ENCODE measurements at places on chromosomes 13 and 19. TPM values are rescaled to one million over a fixed set of nuclear protein-coding genes. Genes with fewer than 3 reads are reported as not detected.

GRCh38 chr13:24407844-24408243 is 98.5 kb downstream of the C1QTNF9 start:
- no peak for DNase-seq

DNA sequence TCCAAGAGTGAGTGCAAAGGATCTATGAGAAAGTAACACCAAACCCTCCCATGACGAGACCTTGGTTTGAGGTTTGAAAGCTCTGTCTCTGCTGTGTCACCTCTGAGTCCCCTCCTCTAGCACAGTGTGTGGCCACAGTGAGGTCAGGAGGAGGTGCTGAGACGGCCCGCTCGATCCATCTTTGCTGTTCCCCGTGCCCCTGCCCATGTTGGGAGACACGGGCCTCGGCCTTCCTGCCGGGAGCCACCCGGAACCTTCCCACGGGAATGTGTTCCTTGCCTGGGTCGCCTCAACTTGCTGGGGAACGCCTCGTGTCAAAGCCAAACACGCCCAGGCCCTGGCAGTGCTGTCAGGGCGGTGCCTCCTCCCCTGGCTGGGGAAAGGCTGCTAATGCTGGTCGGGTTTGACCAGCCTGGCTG is 10.1 kb downstream of the NANOS3 start:
- DNase-seq = no peak

DNA sequence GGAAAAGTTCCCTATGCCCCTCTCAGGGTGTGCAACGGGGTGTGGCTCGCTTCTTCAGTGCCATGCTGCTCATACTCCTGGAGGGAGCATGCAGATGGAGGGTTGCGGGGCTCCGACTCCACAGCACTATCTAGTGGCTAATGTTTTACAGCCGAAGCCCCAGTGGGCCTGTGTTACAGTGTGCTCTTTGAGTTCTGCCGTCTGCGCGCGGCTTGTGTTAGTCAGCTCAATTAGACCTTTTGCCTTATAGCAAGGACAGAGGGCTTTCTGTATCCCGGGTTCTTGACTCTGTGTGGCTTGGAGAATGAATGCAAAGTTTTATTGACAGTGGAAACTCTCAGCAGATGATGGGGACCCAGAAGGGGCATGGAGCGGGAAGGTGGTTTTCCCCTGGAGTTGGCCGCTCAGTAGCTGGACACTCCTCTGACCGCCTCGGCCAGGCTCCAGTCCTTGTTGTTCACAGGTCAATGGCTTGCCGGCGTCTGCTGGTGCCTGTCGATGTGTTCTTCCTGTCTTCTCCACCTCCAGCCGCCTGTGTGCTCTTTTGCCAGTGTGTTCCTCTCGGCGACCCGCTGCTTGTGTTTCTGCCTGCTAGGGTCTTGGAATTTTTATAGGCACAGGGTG is 383.4 kb downstream of the LMO7 start:
- no peak for DNase-seq

DNA sequence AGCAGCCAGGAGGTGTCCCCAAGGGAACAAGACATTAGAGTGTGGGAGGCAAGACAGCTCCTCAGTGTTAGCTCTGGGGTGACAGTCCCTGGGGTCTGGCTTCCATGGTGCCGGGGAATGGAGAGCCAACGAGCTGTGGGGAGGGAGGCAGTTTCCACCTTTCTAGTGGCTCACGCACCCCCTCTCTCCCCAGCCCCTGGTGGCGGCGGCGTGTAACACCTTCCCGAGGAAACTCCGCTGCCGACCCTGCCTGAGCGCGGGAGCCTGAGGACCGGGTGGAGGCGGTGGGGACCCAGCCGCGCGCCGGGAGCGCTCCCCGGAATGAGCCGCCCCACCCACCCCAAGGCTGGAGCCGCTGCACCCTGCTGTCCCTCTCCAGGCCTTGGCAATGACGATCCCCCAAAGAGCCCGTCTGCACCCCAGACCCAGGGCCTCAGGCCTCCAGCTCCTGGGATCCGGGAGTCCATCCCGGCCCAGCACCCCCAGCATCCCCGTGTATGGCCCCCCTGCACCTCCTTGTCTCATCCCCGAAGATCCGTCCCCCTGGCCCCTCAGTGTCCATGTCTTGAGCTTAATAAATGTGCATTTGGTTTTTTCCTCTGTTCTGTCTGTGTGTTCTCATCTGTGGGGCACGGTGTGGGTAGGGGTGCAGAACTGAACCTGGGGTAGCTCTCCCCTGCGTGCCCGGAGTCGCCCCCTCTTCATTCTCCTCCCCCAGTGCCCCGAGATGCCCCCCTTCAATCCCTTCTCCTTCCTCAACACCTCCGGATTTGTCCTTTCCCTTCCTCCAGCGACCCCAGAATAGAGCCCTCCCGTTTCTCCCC is 622 bp upstream of the FXYD5 start:
- no peak for DNase-seq

DNA sequence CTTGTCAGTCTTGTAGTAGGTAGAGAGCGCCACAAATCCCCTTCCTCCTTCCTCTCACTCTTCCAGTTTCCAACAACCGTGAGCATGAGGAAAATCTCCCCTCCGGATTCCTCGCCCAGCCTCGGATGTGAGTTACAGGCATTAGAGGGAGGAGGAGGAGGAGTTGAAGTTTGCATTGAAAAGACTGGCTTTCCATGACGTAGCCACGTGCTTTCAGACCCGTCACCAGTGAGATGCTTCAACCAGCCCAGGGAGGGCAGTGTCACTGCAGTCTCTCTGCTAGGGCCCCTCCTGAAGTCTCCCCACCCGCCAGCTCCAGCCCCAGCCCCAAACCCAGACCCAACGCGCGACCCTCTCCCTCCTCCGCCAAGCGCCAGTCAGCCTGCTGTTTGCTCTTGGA is 442 bp upstream of the FGF14 start:
- peak; percentile 14 for DNase-seq

DNA sequence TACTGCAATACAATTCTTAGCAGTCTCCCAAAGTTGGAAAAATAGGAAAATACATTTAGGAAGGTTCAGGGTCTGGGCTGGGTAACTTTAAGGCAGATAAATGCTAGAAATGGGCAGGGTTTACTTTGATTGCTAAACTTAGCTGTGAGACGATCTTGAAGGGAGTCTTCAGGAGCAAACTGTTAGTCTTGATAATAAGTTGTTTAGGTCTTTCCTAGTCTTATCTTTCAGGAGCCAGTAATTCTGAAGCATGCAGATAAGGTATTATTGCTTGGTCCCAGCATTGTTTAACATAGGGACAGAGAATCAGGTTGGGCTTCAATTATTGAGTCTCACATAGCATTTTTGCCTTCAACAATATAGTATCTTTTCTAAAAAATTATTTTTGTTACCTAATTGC is 262.4 kb upstream of the MIR17HG start:
- DNase-seq = no peak

Gene EVI5L
- total RNA-seq = 9.9 TPM

Gene KASH5
- total RNA-seq = not detected

Gene CBY2
- total RNA-seq = not detected

Gene EXOC3L2
- total RNA-seq = not detected

Gene ZNF534
- not detected for total RNA-seq

Gene MIA
- total RNA-seq = not detected

Measured in kidney epithelial cell (primary cell).